ENCODE measurements at places on chromosomes 5 and 9.

GRCh38 chr5:9480499-9480898, 65.4 kb downstream of the SEMA5A start:
- DNase-seq, result no peak

- no peak for DNase-seq
Measured at GRCh38 chr5:76724871-76725270, 8.9 kb downstream of the F2R start.

- no peak for DNase-seq
Measured at GRCh38 chr9:123620239-123620638, 264.2 kb downstream of the CRB2 start.

- no peak for DNase-seq
Measured at GRCh38 chr9:137339045-137339907, 37.2 kb upstream of the NRARP start.

- no peak for DNase-seq
Measured at GRCh38 chr5:137086342-137086741, 412.8 kb downstream of the SPOCK1 start.

GRCh38 chr5:107219993-107220392, 450.7 kb downstream of the EFNA5 start:
- DNase-seq, result no peak

DNA sequence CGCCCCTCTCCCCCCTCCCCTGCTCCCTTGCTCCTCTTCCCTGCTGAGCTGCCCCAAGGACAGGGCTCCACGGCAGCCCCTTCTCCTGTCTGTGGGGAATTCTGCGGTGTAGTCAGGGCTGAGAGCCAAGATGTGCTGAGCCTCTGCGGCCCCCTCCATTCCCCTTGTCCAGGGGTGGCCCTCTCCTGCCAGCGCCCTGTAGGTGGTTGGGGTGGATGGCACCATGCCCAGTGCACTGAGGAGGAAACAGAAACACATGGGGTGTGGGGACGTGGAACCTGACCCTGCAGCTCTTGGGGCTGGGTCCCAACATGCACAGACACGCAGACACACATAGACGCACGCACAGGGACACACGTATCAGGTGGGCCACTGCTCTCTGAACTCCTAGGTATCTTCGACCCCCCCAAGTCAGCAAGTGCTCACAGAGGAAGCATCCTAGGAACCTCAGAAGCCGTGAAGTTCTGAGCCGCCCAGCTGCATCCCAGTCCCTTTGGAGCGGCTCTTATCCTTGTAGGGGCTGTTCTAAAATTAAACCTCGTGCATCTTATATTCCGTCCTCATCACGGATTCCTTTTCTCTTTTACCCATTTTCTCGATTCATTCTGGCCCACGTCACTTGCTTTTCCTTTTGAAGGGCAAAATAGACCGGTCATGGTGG, 64.8 kb downstream of the HMCN2 start:
- no peak for DNase-seq

DNA sequence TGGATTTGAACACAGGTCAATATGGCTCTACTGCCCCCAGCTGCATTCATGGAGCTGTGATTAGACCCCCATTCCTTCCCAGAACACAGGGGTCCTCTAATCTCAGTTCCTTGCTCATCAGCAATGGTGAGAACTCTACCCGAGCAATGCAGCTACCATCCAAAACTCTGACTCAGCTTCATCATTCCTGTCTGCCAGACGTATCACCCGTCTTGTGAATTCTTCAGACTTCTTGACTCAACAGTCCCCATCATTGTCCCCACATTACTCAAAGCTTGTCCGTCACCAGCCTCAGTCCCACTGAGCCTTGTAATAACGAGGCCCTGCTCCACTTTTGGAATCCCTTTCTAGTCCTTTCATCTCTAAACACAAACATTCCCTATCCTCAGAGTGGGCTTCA, 36.3 kb upstream of the STX17 start:
- no peak for DNase-seq

- DNase-seq, result no peak
Measured at GRCh38 chr5:96790961-96791504, 16.7 kb downstream of the ERAP1 start.

DNA sequence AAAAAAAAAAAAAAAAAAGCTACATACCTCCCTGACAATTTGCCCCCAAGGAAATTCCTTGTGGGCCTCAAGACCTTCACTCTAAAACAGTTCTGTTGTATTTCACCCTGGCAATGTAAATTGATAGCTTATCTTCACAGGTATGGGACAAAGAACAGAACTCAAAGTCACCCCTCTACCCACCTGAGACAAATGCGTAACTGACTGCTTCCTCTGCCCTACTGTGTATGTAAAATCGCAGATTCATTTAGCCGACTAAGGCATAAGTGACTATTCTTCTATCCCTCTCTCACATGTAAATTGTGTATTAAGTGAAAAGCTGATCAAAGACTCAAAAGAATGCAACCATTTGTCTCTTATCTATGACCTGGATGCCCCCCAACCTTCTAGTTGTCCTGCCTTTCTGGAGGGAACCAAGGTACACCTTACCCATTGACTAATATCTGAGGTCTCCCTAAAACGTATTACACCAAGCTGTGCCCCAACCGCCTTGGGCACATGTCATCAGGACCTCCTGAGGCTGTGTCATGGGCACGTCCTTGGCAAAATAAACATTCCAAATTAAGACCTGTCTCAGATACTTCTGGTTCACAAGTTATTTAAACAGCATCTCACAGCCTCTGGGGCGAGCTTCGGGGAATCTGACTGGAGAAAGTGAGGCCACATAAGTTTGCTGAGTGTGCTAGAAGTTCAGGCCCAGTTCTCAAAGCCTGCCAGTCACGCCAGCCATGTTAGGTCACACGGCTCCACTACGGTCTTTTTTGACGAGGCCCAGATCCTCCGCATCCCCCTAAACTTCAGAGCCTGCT, 954 bp downstream of the TBCA start:
- DNase-seq, result no peak

DNA sequence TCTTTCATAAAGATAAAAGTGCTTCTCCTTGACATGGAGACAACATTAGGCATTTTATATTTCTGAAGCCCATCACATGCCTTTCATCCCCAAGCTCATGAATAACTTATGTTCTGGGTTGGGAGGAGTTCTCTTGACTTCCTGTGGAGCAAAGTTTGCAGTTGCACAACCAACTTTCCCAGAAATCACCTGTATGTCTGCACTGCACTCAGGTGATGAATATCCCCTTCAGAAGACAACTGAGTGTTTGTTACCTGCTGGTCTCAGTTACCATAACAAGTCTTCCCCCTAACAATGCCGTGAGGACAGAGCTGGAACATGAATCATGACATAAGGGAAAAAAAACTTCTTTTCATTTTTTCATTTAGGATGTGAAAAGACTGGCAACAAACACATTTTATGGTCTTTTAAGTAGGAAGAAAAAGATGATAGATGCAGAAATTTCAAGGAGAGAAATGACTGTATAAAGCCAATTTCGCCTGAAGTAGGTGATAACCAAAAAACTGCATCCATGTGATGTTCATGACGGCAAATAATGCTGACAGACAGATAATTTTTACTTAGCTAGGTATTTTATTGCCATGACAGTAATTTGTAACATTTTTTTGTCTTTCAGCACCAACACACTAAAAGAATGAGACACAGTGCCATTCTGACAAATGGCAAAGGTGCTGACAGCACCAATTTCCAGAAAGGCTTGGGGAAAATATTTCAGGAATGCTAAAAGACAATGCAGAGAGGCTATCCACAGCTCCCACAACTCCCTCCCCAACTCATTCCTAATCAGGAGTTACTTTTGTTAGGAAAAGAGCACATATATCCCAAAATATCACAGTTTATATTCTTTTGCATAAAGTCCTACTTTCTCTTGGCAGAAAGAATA, 656.3 kb downstream of the PRELID2 start:
- DNase-seq, result no peak

DNA sequence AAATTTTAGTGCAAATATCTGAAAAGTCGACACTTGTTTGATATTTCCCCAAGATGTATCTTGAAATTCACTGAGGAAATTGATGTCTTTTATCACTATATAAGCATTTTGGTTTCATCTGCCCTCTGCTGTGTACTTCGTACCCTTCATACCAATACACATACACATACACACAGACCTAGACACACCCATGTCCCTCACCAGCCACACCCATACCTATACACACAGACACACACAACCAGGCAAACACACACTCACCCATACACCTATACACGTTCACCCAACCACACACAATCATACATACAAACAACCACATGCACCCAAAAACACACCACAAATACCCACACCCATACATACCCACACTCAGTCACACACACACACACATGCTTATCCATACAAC, 367.8 kb downstream of the HINT1 start:
- DNase-seq, result no peak

DNA sequence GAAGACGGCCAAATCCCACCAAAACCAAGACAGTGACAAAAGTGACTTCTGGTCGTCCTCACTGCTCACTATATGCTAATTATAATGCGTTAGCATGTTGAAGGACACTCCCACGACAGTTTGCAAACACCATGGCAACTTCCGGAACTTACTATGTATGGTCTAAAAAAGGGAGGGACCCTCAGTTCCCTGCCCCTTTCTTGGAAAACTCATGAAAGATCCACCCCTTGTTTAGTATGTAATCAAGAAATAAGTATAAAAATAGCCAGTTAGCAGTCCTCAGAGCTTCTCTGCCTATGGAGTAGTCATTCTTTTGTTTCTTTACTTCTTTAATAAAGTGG, 9.5 kb downstream of the FCN2 start:
- DNase-seq, result no peak

DNA sequence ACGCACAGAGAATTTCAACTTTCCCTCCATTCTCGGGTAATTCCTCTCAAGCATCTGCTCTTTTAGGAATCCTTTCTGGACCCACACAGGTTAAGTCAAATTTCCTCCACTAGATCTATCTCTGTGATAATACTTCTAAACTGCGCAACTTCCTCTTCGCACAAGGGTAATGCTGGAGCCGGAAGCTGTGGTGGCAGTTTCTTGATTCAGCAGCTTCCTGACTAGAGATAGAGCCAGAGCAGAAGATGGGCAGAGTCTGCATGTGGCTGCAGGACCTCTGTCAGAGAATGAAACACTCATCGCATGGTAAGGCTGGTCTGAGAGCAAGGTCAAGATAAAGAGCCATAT, 11.1 kb upstream of the CDC42SE2 start:
- peak; percentile 53 for DNase-seq

GRCh38 chr9:34684145-34684544, 6.9 kb downstream of the CCL19 start:
- DNase-seq, result no peak

GRCh38 chr5:140258016-140258415, 44.9 kb downstream of the PFDN1 start:
- DNase-seq, result no peak

DNA sequence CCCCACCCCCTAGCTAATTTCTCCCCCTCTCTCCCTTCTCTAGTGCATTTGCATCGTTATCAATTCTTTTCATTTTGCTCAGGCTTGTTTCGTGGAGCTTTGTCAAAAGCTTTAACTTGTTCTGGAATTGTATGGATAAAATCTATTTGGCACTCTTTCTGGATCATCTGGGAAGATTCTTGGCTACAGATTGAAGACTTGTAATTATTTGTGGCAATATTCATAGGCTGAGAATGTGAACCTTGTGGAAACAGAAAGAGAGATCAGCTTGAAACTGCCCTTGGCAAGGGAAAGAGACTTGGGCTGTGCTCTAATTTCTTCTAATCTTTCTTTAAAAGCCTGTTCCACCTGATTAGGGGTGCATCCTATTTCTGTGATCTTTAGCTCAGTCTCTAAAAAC, 340.6 kb upstream of the DAB2 start:
- no peak for DNase-seq

DNA sequence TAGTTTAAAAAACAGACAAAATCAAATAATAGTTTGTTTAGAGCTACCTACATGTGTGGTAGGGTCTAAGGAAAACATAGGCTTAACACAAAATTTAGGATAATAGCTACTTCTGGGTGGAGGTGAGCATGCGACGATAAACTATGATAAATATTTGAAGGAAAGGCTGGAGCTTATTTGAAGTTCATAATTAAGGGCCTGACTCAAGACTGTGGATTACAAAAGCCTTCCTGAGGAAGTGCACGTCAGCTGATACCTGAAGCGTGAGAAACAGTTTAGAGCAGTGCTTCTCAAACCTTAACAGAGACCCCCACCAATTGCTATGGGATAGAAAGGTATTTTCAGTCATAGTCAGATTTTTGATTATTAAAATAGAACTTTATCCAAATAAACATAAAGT, 20.4 kb upstream of the UBLCP1 start:
- no peak for DNase-seq

DNA sequence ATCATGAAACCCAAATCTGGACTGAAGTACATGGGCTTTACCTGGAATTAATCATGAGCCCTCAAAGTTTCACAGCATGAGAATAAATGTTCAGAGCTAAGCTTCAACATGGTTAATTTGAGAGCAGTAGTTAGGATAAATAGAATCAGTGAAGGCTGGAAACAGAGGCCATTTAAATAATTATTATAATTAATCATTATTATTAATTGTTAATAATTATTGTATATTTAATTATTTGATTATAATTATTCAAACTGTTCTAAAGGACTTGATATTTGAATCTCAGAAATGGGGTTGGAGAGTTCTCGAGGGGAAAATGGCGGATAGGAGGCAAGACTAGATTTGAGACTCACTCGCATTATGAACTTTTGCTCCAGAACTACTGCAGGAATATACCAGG, 119.6 kb upstream of the ITGA1 start:
- no peak for DNase-seq

- DNase-seq, result no peak
Measured at GRCh38 chr9:109246533-109246932, 74.3 kb downstream of the EPB41L4B start.

GRCh38 chr5:68086857-68087256, 128.7 kb upstream of the PIK3R1 start:
- DNase-seq, result no peak

DNA sequence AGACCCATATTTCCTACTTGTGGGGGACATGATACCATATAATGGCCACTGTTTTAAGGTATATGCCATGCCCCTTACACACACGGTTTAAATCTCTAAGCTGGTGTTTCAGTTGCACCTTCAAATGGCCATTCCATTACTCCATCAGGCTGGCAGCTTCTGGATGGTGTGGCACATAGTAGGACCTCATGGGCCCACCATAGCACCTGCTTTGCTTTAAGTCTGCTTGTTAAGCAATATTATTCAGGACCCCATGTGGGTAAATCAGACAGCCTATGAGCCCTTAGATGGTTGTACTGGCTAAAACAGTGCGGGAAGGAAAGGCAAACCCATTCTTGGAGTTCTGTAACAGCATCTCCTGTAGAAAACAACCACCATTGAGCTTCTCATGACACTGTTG, 27.4 kb upstream of the PANK3 start:
- no peak for DNase-seq

GRCh38 chr5:173735184-173735583, 118.7 kb upstream of the BOD1 start:
- no peak for DNase-seq

DNA sequence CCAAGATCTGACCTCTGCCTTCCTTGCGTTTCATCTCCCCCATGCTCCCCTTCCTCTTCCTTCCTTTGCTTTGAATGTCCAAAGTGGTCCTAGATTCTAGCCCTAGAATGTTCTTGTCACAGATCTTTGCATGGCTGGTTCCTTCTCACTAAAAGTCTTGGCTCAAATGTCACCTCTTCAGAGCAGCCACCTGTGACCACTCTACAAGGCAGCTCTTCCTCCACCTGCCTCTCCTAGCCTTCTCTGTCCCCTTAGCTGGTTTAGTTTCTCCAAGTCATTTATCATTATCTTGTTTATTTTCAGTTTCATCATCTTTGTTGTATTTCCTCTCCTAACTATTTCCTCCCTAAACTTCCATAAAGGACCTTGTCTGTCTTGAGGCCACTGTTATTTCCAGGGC, 7.1 kb upstream of the OCLN start:
- DNase-seq, result no peak

- DNase-seq, result peak; percentile 81
Measured at GRCh38 chr9:130107234-130107861, 53.6 kb downstream of the GPR107 start.
